RWPE1 (cell line): ENCODE measurements at places on chromosomes 13 and 19.

DNA sequence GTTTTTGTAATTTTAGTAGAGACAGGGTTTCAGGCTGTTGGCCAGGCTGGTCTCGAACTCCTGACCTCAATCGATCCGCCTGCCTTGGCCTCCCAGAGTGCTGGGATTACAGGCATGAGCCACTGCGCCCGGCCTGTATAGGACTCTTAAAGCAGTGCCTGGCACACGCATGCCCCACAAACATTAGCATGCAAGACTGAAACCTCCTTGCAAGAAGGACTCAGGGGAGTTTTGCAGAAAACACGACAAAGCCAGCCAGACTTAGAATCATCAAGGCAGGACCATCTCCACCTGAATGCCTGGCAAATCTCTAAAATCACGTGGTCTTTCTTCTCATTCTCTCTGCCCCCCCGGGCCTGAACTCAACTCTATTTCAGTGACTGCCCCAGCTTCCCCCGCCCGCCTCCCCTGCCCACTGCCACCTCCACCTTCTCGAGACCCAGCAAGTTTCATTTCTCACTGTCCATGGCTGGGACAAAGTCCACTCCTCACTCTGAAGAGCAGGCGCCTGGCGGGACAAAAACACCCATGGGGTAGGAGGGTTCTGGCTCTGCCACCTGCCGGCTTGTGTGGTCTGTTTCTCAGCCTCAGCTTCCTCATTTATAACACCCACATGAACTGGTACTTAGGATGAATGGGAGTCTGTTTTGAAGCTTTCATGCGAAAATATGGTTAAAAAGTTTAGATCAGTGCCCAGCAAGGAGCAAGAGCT, 2.4 kb downstream of the TICAM1 start:
- no peak for DNase-seq

DNA sequence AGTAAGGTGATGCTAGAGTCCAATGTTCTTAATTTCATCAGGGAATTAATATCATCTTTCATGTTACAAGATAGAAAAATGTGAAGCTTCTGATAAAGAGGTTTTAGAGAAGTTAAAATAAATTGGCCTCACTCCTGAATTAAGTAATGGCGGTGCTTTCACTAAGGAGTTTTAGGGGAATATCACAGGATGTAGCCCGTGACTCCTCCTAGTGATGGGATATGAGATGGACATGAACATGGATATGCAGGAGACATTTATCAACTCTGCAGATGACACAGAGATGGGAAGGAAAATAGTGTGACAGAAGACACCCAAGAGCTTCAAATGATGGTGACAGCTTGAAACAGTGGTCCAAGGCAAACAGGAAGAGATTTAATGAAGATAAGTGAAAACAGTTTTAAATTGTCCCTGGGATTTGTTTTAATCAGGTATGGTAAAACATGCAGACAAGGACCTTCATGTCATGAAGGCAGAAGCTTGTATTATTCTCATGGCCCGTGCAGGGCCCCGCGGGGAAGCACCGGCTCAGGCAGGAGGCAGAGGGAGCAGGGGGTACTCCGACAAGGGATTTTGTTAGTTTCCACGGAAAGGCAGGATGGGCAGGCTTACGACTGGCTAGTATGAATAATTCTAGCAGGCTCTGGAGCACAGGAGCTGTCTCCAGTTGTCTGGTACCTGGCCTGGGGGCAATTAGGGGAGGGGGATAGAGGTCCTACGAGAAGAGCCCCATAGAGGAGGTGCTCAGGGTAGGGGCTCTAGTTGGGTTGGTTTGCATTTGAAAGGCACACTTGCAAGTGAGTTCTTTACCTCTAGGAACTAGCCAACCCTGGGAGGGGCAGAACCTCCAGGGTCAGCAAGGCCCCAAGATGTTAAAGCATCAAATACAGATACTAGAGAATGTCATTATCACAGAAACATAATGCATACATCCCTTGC, 38.7 kb upstream of the FARP1 start:
- peak; percentile 28 for DNase-seq

DNA sequence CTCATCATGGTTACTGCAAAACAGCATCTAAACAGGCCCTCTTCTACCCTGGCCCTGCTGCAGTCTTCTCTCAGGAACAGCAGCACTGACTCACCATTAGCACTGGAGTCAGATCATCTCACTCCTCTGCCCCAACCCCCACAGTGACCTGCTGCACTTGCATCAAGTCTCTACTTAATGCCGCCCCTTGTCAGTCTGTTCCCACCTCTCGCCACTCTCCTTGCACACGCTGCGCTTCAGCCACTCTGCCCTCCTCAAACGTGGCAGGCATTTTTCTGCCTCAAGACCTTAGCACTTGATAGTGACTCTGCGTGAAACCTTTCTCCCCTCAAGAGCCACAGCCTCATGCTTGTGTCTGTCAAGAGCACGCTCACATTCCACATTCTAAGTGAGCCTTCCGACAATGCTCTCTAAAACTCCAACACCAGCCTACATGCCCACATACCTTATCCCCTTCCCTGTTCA, 22.1 kb downstream of the MIPEP start:
- no peak for DNase-seq

DNA sequence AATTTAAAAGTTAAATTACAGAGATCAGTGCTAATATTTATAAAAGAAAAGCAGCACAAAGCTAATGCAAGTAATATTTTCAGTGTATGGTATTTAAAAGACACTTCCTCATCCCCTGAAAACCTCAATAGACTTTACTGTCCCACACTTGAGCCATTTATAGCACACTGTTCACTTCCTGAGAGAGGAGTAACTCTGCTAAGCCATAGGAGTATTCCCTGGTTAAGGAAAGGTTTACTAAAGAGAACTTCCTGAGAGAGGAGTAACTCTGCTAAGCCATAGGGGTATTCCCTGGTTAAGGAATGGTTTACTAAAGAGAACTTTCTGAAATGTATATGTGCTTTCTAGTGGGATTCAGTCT, 159.4 kb downstream of the NHLRC3 start:
- no peak for DNase-seq

DNA sequence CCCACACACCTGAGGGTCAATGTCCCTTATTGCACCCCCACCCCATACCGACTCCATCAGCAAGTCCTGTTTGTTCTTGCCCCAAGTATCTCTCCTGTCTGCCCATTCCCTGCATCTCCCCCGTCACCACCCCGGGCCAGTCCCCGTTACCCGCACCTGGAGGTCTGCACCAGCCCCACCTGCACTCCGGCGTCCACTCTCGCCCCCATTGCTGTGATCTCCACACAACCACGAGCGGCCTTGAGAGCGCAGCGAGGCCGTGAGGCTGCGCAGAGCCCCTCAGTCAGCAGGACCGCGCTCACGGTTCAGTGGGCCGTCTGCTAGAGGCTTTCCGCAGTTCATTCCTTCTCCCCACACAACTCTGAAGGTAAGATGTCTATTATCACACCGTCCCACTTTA, 152.8 kb downstream of the KATNAL1 start:
- no peak for DNase-seq

GRCh38 chr13:24103782-24104372, 56.6 kb upstream of the SPATA13 start:
- no peak for DNase-seq

- no peak for DNase-seq
Measured at GRCh38 chr13:29846475-29847256, 3.8 kb downstream of the UBL3 start.

- DNase-seq, result no peak
Measured at GRCh38 chr13:92781965-92782690, 444.5 kb upstream of the GPC6 start.
